IgD-negative memory B cell (primary cell): ENCODE measurements at places on chromosomes 7 and 10. TPM values are rescaled to one million over a fixed set of nuclear protein-coding genes. Genes with fewer than 3 reads are reported as not detected.

The HABP2 gene
- polyA plus RNA-seq, result not detected

The MMP21 gene
- polyA plus RNA-seq, result not detected

The PRPS1L1 gene
- polyA plus RNA-seq, result not detected

The MDFIC gene
- polyA plus RNA-seq, result 55.1 TPM

The MORN4 gene
- polyA plus RNA-seq, result 2.1 TPM
